Hindlimb muscle (tissue), 1 donor: ENCODE measurements at places on chromosomes 1 and 21. TPM values are rescaled to one million over a fixed set of nuclear protein-coding genes. Genes with fewer than 3 reads are reported as not detected.

- no peak for DNase-seq
These were observed 25.8 kb downstream of the COL18A1 start for GRCh38 chr21:45430521-45431501.

Gene SMIM11
- 5.3 TPM for polyA plus RNA-seq

GRCh38 chr21:46035809-46036695 is 54.5 kb downstream of the COL6A1 start:
- DNase-seq = no peak

DNA sequence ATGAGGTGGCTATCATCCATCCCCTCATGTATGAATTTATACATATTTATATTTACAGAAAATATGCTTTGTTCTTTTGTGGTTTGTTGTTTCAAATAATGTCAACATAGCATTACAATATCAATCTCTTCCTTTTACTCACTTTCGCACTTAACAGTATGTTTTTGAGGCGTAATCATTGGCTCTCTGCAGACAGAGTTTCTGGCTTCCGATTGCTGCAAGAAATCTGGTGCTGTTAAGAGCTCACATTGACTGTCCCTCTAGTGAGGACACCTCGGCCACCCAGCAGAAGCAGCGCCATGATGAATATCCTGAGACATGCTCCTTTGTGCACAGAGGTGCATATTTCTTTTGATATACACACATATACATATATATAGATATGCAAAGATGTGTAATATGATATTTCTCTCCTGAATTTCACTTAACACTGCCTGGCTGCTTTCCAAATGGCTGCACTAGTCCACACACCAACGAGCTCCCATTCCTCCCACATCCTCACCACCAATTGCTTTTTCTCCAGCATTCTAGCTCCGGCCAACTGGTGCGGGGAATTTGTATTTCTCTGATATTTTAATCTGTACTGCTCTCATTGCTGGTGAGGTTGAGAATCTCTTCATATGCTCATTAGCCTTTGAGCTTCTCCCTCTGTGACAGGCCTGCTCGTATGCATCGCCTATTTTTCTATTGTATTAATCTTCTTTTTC is 248.4 kb downstream of the SIPA1L2 start:
- no peak for DNase-seq

GRCh38 chr1:222216255-222216754 is 331.6 kb downstream of the HHIPL2 start:
- DNase-seq = peak; percentile 10

Gene TNFRSF18
- polyA plus RNA-seq = 4.1 TPM

DNA sequence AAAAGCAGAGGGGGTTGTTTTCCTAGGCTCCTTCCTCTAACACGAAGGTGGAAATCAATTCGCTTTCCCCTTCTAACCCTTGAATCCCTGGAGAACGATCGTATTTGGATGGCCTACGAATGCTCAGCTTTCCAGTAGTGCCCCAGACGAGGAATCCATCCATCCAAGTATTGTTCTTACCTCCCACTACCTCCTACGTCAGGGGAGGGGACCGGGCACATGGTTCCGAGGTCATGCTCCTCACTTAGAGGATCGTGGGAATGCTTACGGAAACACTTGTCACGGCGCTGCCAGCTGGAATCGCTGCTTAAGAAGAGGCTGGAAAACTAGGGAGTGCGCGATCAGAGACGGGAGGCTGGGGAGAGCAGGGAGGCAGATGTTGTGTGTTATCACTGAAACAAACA is 47.4 kb downstream of the CAPZB start:
- peak; percentile 85 for DNase-seq

DNA sequence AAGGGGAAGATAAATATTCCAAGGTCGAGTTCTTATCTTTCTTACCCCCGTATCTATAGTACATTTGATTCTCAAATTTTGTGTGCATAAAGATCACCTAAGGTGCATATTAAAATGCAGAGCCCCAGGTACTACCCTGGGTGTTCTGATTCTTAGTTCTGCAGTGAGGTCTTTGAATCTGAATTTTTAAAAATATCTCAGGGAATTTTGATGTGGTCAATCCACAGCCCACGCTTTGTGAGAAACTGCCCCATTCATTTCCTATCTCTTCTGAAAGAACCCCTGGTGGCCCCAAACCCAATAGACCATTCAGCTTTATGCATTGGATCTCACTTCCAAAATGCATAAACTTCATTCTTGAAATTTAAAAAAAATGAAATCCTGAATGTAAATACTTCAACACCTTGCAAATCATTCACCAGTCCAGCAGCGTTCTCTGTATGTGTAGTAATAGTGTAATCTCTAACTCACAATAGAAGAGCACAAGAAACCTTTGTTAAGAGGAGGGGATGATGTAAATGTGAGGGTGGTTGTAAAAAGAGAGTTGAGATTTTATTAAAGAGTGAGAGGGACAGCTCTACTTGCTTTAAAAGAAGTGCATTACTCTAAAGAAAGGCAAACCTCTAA is 108.8 kb upstream of the ZP4 start:
- DNase-seq = no peak

GRCh38 chr1:205579711-205580110 is 52.1 kb downstream of the ELK4 start:
- DNase-seq = no peak

DNA sequence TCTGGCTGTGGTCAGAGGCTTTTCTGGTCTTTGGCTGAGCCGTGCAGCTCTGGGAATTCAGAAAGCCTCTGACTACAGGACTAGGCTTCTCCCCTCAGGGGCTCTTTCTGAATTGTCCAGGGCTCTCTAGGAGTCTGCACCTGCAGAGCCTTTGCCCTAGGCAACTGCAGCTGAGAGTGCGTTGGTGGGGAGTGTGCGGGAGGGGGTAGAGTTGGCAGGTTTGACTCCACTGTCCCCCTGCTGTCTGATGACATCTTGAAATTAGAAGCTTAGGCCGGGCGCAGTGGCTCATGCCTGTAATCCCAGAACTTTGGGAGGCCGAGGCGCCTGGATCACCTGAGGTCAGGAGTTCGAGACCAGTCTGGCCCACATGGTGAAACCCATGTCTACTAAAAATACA is 32.9 kb downstream of the KIAA1614 start:
- no peak for DNase-seq

Gene KRTAP19-3
- polyA plus RNA-seq = not detected

- no peak for DNase-seq
These were observed 27.8 kb downstream of the TFF3 start for GRCh38 chr21:42287193-42288083.

DNA sequence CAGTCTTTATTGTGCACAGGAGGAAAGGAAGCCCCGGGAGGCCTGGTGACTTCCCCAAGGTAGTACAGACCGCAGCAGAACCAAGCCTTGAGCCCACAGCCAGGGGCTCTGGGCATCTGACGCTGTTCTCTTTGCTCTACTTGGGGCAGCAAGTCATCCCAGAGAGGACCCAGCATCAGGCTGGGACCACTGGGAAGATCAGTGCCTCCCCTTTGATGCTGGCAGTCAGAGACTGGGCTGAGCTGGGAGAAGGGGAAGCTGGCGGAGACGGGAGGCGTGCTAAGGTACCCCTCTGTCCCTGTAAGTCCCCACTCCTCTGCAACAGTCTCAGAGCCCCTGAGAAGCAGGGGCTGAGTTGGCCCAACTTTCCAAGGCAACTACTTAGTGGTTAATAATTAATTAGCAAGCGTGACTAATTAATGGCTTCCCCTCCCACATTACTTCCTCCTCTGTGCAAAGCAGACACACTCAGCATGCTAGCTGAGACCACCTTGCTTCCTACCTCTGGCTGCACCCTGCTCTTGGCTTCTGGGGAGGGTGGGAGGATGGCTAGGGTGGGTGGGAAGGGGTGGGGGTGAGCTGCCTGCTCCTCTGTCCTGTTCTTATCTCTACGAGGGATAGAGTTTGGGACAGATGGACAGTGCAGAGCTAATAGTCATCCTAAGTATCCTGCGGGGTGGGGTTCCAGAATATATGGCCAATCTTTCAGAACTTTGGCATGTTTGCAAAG is 1.3 kb downstream of the INAVA start:
- DNase-seq = no peak

DNA sequence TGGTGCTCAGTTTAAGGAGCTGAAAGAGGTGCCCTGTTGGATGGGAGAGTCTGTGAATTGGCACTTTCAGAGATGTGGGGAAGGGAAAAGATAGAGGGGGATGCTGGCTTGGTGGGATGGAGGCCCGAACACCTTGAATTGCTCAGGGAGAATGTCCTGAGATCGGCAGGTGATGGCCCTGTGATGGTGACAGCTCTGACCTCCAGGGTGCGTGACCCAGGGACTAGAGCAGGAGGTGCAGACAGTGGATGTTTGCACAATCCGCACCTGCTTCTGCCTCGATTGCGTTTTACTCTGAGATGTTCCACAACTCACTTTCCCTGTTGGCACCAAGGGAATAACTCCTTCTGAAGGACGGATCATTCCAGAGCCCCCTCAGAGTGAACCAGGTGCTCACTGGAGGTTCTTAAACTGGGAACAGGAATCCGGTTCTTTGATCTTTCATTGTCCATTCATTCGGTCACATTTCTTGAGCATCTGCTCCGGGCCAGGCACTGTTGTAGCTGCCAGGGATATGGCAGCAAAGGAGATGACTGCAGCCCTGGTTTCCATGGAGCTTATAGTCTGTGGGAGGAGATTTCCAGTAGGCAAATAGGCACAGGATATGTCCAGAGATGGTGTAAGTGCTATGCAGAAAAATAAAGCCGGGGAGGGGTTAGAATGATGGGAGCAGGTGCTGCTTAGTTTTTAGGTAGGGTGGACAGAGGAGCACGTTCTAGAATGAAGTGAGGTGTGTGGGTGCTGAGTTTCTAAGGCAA is 226.6 kb upstream of the TMEM51 start:
- no peak for DNase-seq

Gene LAMC2
- polyA plus RNA-seq = 2.6 TPM

Gene KRTAP12-2
- not detected for polyA plus RNA-seq

Gene KIF17
- polyA plus RNA-seq = 4.2 TPM

Gene PLA2G2D
- not detected for polyA plus RNA-seq

DNA sequence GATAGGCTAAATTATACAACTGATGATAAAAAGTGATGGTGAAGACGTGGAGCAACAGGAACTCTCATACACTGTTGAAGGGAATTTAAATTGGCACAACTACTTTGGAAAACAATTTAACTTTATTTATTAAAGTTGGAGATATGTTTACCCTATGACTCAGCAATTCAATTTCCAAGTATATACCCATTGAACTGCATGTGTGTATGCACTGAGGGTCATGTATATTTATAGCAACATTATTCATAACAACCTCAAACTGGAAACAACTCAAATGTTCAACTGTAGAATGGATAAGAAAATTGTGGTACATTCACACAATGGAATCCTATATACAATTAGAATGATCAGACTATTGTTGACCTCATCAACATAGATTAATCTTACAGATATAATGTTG is 16.5 kb upstream of the BCAS2 start:
- DNase-seq = no peak

- DNase-seq = no peak
These were observed 14.4 kb upstream of the FNBP1L start for GRCh38 chr1:93433407-93433961.

DNA sequence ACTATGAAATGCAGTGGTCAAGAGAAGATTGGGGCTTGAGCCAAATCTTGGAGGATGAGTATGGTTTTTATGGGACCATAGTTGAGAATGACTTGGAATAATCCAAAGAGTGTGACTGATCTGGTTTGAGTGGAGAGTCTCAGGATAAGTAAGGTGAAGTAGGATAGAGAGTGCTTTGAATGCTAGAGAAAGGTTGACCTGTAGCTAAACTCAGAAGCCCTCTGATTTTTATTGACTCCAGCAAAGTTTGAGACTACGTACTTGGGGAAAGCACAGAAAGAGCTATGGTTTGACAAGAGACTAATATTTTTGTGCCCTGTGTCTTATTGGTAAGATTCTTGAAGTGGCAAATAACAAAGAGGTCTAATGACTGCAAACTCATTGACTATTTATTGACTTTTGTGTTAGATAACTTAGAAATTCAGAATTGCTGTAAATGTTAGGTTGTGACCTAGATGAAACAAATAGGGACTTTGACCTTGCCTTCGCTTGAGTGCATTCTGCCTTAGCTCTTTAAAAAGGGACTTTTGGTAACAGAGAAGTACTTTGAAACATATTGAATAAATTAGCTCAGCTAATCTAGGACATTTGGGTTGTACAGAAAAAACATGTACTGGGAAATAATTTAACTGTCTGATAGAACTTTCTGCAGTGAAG is 35.1 kb downstream of the UAP1 start:
- DNase-seq = no peak
